M059J (cell line): ENCODE measurements at places on chromosomes 6 and 20. TPM values are rescaled to one million over a fixed set of nuclear protein-coding genes. Genes with fewer than 3 reads are reported as not detected.

TRIM31 gene
- not detected in 2 replicates for total RNA-seq

DNA sequence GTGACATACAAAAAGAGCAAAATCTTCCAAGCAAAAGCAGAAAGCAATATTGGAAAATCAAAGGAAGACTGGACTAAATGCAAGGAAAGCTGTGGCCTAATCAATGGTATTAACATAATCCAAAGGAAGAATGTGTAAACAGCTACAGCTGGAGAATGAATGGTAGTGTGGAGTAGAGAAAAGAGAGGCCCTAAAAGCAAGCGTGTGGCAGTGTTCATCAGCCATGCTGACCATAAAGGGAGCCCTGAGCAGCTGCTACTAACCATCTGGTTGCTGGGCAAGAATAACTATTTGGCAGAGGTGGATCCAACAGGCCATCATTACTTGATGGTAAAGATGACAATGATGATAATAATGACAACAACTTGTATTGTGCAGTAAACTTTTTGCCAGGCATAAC lies 148.5 kb upstream of the BEND6 start:
- no peak for DNase-seq

TCP11 gene
- not detected in 2 replicates for total RNA-seq

DNA sequence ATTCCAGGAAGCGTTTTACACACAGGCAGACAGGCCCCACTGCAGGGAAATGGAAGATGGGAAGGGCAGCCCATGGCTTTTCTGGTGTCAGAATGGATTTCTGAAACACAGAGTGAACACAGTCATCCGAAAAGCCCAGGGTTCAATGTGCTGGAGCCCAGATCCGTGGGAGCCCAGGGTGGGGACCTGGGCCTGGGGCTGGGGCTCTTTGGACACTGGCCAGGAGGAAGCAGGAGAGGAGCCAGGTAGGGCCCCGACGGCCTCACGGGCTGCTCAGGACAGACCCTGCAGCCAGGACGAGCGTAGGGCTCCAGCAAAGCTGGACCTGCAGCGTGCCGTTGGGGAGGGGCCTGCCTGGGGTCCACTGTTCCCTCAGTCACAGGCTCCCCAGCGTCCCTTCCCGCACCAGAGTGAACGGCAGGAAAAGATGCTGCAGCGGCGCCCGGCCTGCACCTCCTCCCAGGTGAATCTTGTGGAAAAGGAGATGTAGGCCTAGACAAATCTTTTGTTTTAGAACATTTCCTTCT lies 24.3 kb upstream of the LSM14B start:
- no peak for DNase-seq

NOX3 gene
- not detected in 2 replicates for total RNA-seq

DNA sequence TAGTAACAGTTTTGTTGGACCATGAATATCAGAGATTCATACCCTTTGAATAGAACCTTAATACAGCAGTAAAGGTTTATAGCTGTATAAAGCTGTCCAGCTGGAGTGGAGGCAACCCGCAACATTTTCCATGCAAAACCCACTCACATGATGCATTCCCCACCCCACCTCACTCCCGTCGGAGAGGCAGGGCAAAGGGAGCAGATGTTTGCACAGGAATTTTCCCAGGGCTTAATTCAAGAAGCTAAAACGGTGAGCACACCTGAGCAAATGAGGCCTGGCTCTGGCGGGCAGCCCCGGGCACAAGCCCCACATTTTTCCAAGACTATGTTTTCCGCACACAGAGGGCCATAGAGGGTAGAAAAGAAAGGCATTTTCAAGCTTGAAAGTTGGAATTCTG lies 191.7 kb downstream of the FOXC1 start:
- DNase-seq: no peak

- no peak for DNase-seq
Observed at GRCh38 chr20:55935448-55936208, 69.7 kb downstream of the CBLN4 start.

SYNDIG1 gene
- not detected in 2 replicates for total RNA-seq

TREM1 gene
- total RNA-seq: not detected in 2 replicates

GRCh38 chr6:1538810-1539478 lies 70.8 kb upstream of the FOXC1 start:
- DNase-seq: no peak

- peak; percentile 100 for DNase-seq
Observed at GRCh38 chr20:34713194-34713943, 9.2 kb downstream of the TP53INP2 start.

- no peak for DNase-seq
Observed at GRCh38 chr6:63584566-63584965, 12.3 kb downstream of the LOC128125822 start.

GRCh38 chr6:41066867-41067304 lies 5.3 kb downstream of the OARD1 start:
- peak; percentile 80 for DNase-seq

FHL5 gene
- total RNA-seq: not detected in 2 replicates
